ENCODE measurements at places on chromosomes 16 and 17. TPM values are rescaled to one million over a fixed set of nuclear protein-coding genes. Genes with fewer than 3 reads are reported as not detected.

GRCh38 chr17:42309142-42309541 lies 20.8 kb downstream of the STAT5A start:
- DNase-seq = no peak

DNA sequence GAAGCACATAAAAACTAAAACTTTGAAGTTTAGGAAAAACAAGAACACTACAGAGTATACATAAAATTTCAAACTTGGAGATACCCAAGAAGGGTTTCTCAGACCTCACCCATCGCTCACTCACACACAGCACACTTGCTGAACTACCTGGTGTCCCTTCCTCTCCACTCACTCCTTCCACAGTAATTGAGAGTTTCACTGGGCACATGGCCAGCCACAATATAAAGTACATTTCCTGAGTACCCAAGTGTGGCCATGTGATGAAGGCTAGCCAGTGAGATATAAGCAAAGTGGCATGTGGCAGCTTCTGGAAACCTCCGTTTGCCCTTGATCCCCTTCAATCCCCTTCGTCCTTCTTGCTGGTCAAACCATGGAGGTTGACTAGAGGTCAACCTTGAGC lies 11.9 kb downstream of the TOX3 start:
- no peak for DNase-seq

GRCh38 chr16:50460538-50461399 lies 87.4 kb upstream of the NKD1 start:
- DNase-seq = no peak

Gene MYL11
- total RNA-seq = not detected
